ENCODE measurements at places on chromosomes 6 and 20.

DNA sequence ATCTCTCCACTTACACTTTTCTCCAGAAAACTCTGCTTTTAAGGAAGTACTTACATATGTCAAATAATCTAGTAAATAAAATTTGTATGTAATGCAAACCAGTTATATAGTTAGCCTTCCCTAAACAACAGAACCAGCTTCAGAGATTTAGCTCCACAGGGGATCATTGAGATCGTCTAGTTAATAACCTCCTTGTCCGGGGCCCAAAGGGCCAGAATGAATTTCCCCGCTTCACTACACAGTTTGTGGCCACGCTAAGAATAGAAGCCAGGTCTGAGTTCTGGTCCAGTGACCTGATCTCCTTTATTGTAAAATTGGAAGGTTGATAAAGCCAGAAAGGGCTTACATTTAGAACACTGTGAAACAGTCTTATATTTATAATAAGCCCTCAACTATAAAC is 245.2 kb downstream of the TPBG start:
- DNase-seq, result no peak

GRCh38 chr6:7077856-7078255 is 29.9 kb upstream of the RREB1 start:
- DNase-seq, result no peak

GRCh38 chr6:69705954-69706353 is 90.9 kb downstream of the LMBRD1 start:
- DNase-seq, result no peak

DNA sequence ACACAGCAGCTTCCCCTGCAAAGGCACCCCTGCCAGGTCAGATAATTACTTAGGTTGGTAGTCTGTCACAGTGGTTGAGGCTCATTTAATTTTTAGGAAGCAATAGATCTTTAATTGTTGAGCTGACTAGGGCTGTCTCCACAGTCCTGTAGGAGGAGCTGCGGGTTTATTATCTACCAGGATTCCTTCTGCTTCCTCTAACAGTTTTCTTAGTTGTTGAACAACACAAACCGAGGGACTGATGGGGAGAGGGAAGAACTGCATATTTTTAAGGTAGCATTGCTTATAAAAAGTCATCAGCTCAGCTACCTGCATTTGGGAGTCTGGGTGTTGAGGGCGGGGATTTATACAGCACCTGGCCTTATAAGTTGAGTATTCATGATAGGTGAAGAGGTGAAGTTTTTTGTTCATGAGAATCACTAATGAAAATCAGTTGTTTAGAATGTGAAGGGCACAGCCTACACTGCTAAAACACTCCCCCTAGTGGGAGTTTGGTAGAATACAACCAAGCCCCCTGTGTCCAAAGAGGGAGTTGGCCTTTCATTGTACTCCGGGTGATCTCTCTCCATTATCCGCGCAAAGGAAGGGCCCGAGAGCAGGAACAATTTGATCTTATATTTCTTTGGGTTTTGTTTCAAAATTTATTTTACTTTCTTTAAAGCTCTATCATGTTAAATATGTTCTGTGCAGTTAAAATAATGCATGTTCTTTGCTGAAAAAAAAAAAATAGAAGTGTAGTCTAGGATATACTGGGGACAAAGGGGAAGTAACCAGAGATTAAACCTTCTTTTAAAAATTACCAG is 69.6 kb downstream of the SSR1 start:
- DNase-seq, result peak; percentile 47

DNA sequence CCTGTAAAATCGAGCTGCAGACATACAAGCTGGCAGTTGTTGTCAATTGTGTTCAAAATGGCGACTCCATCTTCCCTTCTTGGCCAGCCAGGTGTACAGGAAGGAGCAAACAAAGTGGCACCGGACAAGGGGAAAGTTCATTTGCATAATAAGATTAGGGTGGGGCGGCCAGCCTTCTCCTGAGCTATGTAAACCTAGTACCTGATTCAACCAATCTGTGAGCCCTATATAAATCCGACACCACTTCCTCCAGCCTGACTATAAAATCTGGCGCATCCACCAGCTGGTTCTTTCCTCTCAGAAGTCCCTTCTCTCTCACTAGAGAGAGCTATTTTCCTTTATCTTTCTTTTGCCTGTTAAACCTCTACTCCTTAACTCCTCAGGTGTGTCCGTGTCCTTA is 8.1 kb upstream of the HBS1L start:
- DNase-seq, result no peak

DNA sequence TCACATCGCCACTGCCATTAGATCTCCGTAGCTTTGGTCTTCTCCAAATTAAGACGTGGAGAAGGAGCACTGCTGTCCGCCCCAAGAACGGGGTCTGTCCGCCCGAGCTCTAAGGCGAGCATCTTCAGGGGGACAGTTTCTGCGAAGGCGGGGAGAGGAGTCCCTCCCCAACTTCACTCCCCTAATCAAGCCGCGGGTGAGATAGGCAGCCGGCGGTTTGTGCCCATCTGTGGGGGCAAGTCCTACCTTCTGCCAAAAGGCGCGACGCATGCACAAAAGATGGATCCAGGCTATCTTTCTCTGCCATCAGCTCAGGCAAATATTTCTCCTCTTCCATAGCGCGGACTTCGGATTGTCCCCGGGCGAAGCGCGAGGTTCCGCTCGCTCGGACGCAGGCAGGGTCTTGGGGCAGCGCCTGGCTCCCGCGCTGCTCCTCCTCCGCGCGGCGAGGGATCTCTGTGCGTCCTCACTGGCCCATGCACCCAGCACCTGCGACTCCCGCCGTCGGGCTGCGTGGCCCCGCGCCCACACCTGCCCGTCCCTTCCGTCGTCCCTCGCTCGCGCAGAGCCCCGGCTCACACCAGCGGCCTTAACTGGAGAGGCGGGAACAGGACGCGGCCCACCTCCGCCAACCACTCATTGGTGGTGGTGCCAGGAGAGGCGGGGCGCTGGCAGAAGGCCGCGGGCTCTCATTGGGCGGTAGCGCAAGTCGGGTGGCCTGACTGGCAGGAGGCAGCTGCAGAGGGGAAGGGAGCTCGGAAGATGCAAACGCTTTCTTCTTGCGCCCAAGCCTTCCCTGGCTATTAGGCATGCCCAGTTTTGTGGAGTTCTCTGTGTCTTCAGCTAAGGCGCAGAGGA is at the start of gene KHDRBS2:
Gene KHDRBS2 (minus strand): TSS at position 614 of the 858 bp plus-strand sequence.
- peak; percentile 18 for DNase-seq

- DNase-seq, result no peak
These were observed 123.0 kb downstream of the PREX1 start for GRCh38 chr20:48704761-48705160.

- no peak for DNase-seq
These were observed 94.5 kb upstream of the RPS6KA2 start for GRCh38 chr6:166721576-166721975.

DNA sequence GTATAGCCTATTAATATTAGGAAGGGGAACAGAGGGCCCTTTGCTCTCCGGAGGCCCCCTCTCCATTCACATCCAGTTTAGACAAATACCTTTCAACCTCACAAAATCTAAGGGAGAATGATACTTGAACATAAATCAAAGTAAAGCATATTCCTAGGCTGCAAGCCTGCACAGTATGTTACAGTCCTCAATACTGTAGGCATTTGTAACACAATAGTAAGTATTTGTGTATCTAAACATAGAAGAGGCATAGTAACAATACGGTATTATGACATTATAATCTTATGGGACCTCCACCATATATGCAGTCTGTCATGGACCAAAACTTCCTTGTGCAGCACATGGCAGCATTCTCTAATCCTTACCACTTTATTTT is 2.3 kb upstream of the TREM1 start:
- no peak for DNase-seq

DNA sequence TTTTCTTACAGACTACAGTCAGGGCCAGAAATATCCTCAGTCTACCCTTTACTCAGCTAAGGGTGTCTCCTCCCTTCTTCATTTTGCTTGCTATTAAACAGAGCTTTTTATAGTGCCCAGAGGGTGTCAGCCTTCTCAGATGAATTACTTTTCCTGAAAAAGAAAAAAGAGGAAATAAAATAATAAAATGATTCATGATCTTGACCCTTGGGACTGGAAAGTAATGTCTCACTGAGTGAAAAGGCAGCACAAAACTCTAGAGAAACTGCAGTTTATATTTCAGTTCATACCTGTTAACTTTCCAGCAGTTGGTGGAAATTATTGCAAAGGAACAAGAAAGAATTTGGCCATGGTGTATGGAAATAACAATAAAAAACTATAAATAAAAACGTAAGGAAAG is 170.6 kb downstream of the IBTK start:
- DNase-seq, result no peak

DNA sequence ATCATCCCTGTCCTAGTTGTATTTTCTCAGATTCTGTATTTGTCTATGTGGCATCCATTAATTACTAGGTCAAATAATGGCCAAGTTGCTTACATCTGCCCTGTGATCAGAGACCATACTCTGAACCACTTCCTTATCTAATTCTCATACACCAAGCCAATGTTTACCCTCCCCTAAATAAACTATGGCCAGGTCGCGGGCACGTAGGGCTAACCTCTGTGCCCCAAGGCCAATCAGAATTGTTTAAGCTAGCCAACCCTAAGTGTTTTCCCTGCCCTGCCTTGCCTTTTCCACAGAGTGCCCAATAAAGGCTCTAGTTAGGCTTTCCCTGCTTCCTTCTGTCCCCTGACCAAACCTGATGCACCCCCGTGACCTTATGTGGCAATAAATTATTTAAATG is 2.8 kb upstream of the CALHM4 start:
- DNase-seq, result no peak

DNA sequence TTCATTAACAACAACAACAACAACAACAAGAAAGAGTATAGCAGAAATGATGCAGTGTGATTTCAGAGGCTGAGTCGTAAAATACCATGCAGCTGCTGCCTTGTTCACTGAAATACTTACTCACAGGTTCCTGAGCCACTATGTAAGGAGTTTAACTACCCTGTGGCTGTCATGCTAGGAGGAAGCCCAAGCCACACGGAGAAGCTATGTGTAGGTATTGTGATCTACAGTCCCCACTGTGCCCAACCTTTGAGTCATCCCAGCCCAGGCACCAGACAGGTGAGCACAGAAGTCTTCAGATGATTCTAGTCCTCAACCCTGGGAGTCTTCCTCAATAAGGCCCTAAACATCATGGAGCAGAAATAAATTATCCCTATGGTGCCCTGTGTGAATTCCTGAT is 14.6 kb upstream of the RALY start:
- no peak for DNase-seq

GRCh38 chr6:136424901-136425300 is 125.3 kb downstream of the MAP7 start:
- DNase-seq, result no peak

GRCh38 chr6:9943026-9943425 is 471.8 kb downstream of the TFAP2A start:
- DNase-seq, result no peak

GRCh38 chr6:89145956-89146717 is at the start of gene PM20D2:
Gene PM20D2 (plus strand): TSS chr6:89146055. CDS start chr6:89146145, 90 bp downstream.
- DNase-seq, result peak; percentile 48

DNA sequence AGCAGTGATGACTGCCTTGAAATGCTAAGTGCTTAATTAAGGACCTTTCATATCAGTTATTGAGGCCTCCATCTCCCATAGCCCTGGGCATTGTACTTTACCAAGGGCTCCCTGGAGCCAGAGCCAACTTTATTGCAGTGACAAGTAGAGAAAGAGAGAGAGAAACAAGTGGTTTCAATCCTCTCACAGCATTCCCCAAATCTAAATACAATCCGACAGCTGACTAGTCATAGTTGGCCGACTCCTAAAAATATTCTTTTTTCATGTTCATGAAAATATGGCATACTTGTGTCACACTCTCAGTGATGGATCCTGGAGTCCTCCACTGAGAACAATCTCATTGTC is 127.0 kb upstream of the TFAP2D start:
- DNase-seq, result no peak

GRCh38 chr20:35615667-35616464 is at the start of gene SPAG4:
Gene SPAG4 (plus strand): TSS chr20:35615829. CDS start chr20:35616004, 175 bp downstream.
- peak; percentile 100 for DNase-seq

- DNase-seq, result no peak
These were observed 10.5 kb downstream of the C20orf173 start for GRCh38 chr20:35518955-35519354.

DNA sequence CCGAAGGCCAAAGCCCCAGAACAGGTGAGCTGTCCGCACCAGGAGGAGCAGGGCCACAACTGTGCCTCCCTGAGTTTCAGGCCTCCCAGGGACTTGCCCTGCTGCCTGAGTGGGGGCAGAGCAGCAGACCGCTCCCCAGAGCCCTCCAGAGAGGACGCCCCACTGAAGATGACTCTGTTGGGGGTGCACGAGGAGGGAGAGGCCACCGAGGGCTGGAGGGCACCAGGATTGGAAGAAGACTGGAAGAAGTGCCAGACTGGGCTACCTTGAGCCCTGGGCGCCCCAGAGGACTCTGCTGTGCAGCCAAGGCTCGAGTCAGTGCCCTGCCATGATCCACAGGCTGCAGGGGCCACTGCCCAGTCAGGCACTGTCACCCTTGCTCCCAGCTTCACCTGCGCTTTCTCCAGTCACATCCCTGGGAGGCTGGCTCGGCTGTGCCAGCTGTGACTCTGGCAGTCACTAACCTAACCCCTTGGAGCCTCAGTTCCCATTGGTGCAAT is 11.3 kb downstream of the CST7 start:
- no peak for DNase-seq

DNA sequence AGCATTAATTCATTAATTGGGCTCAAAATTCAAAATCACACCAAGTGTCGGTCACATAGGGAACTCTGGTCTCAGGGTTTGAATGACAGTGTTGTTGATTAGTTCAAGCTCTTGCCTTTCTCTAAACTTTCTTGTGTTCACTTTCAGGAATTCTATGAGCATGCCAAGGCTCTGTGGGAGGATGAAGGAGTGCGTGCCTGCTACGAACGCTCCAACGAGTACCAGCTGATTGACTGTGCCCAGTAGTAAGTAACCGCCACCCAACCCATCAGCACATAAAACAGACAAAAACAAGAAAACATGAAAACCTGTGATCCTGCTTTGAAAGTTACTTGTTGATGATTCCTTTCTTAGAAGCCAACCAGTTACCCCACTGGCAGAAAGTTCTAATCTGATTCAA is 52.7 kb downstream of the GNAS start:
- DNase-seq, result peak; percentile 5

DNA sequence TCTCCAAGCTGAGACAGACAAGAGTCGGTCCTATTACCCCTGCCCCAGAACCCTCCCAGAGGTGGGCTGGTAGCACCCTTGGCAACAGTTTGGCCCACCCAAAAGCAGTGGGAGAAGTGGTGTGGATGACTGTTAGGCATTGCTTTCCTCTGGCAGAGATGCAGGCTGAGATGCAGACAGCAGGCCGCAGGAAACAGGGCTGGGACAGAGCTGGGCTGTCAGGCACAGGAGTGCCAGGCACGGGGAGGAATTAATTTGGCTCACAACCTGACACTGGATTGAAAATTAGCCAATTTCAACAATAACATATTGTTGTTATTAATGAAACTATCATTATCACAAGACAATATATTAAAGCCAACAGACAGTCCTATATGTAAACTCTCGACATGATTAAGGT is 15.7 kb upstream of the SIRT5 start:
- no peak for DNase-seq

GRCh38 chr20:63534831-63535651 is 2.1 kb downstream of the PTK6 start:
- DNase-seq, result no peak
